ENCODE measurements at places on chromosomes 12 and 14.

DNA sequence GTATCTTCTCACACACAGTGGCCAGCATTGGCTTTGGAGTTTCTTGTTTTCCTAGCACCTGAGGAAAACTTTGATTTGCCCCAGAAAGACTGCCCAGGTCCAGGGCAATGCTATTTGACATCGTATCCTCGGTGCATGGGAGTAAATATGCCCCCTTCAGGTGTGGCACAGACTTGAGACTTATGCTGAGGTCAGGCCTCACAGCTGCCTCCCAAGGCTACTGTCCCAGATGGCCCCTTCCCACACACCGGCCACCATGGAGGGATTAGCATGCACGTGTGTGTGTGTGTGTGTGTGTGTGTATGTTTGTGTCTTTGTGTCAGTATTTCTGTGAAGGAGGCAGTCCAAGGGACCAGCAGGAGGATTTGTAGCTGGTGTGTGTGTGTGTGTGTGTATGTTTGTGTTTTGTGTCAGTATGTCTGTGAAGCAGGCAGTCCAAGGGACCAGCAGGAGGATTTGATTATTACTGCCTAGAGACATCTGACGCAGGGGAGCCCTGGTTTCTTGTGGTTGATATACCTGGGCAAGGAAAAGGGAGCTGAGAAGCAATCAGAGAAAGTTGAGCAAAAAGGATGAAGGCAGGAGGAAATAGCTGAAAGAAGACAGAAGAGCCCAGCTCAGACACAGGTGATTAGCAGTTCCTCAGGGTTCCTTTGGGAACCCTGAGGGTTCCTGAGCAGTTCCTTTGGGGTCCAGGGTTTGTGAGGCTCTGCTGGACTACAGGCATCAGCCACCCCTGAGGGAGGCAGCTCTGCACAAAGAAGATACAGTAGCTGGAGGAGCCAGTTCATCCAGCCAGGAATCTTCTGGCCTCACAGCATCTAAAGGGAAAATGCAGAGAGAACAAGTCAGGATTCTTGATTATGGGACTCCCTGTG lies 42.2 kb downstream of the COX16 start:
- DNase-seq, result no peak

DNA sequence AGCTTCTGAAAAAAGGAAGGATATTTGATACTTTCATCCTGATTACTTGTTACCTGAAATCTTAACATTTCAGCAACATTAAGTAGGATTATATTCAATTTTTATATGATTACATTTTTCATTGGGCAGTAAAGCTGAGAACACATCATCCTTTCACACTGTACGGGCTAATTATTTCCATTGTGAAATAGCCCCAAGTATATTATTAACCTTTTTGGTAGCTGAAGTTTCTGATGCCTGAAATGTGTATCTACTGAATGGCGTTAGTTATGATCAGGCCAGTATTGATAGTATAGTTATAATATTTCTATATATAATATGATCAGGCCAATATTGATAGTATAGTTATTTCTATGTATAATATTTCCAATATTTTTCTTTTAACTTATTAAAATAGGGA lies 10.1 kb downstream of the SPATS2 start:
- DNase-seq, result no peak

- DNase-seq, result no peak
These were observed 498 bp downstream of the GPR132 start for GRCh38 chr14:105064721-105065143.

GRCh38 chr12:68317047-68317667 lies 15.0 kb downstream of the MDM1 start:
- DNase-seq, result peak; percentile 5
